Effector memory CD4-positive, alpha-beta T cell (primary cell): ENCODE measurements at places on chromosomes 7 and 10.

DNA sequence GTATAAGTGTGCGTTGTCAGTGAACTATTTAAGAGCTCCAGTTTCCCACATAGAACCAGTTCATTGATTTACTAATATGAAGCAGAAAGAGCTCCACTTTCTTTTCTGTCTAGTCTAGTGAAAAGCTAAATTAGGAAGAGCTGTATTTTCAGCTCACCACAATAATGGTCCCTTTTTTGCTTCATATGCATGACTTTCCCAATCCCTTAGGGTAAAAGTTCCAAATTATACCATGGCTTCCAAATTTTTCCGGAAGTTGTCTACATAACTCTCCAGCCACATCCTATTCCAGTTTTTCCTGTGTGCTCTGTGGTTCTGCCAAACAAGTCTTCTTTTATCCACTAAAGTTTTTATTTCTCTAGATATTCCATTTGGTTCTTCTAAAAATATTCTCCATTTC is 685.2 kb downstream of the REEP3 start:
- DNase-seq: no peak

DNA sequence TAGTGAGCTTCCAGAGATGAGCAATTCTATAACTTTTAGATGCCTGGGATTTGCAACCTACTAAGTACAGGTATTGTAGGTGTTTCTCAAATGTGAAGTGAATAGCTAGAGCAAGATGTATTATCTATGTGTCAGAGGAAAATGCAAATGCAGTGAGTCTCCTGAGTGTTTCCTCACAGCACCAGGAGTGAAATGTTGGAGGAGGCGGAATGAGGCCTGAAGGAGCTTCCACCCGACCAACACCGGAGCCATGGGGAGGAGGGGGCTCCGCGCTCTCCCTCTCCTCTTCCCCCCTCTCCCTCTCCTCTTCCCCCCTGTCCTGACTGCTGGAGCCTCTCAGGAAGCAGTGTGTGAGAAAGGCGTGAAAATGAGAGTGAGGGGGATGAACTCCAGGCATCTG is 79.9 kb upstream of the RNF32 start:
- DNase-seq: no peak

DNA sequence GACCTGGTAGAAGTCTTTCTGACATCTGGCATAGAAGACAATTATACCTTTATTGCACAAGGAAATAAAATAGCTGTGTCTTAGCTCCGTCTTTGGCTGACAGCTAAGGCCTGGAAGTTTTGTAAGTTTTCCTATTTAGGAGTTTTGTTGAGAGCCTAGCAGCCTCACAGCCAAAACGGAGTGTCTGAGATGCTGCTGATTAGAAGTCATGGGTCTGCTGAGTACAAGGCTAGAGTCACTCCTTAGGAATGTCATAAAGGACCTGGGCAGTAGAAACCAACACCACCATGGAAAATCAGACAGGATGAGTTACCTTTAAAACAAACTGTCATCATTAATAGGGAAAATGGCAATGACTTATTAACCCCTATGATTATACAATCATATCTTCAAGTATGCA is 442.5 kb downstream of the KCNMA1 start:
- DNase-seq: no peak

DNA sequence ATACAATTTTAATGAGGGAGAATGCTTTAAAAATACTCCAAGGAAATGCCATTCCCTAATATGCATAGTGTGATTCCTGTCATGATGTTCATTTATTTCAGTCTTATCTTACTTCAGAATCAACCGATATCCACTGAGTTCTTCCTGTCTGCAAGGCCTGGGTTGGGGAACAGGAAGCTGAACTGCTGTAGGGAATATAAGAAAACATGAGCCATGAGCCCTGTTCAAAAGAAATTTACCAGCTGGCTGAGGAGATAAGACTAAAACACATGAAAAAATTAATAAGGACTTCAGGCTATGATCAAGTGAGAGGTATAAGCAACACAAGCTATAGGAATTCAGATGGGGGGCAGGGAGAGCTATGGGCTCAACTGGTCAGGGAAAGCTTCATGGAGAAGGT is 184.7 kb downstream of the PLPP4 start:
- DNase-seq: no peak

GRCh38 chr7:46286356-46286755 is 365.3 kb upstream of the IGFBP3 start:
- DNase-seq: no peak

GRCh38 chr10:91271886-91272285 is 51.4 kb downstream of the PCGF5 start:
- no peak for DNase-seq

DNA sequence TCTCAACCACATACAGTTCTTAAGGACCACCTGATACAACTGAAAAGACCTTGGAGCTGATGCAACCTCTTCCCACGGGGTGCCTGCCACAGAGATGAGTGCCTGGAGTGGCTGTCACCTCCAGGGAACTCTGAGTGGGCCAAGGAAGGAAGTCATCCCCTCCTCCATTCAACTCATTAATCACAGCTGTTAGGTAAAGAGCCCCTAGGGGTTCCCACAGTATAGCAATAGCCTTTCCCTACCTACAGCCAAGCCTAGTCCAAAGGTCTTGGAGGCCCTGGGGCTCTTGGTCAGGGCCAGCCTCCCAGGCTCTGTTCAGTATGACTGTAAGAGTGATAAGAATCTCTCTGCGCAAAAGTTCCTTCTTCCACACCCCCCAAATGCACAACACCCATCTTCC is 70.4 kb upstream of the NFE2L3 start:
- no peak for DNase-seq
